DMS53 (cell line): ENCODE measurements at places on chromosomes 4 and X.

DNA sequence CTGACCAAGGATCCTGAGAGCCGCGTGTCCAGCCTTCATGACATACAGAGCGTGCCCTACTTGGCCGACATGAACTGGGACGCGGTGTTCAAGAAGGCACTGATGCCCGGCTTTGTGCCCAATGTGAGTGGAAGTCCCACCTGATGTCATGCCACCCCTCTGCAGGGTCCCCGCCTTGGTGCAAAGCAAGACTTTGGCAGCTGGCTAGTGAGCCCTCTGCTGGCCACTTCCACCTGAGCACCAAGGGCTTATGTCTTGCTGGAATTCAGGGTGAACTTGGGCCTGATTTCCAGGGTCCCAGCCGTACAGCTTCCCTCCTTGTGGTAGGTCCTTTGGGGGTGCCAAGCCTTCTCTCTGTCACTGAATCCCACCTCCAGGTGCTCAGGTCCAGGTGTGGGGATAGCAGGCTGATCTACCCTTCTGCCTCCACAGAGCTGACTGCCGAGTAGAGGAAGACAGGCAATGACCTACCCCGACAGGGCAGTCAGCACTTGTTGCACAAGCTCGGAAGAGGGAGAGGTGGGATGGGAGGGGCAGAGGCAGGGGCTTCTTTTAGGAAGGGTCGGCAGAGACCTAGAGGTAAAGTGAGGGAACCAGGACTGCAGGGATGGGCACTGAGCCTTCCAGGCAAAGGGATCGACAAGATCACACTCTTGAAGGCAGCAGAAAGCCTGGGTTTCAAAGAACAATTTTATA, 248.1 kb downstream of the EVC2 start:
- peak; percentile 72 for DNase-seq

DNA sequence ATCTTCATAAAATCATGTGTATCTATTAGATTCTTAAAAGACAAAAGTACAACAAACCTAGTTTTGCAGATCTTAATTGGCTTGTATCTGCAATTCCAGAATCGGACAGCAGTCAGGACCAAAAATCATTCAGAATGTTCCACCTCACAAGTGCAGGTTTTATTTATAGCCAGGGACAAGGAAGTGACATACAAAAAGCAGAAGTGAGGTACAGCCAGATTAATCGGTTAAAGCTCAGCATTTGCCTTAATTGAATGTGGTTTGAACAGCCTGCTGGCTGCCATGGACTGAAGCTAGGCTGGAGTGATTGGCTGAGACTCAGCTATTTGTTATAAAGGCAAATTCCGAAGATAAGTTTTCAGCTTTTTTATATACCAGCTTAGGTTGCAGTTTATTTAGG, 932.6 kb downstream of the C4orf33 start:
- DNase-seq: no peak

DNA sequence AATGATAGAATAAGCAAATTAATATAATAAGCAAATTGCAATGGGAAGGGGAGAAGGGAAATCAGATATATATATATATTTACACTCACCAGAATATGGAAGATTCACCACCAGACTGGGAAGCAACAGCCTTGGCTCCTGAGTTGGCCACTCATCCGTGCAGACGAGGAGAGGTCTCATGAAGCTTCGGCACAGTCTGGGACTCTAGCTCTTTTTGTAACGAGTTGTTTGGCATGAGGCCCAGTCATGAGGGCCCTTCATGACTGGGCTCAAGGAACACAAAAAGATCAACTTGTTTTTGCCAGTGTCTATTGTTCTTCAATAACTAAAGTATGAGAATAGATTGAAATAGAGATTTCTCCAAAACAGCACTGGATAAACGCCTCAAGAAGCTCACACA, 176.4 kb downstream of the ADGRA3 start:
- DNase-seq: peak; percentile 14

- no peak for DNase-seq
Measured at GRCh38 chrX:37686996-37687395, 1.4 kb downstream of the XK start.
